ENCODE measurements at places on chromosomes 12 and 14.

DNA sequence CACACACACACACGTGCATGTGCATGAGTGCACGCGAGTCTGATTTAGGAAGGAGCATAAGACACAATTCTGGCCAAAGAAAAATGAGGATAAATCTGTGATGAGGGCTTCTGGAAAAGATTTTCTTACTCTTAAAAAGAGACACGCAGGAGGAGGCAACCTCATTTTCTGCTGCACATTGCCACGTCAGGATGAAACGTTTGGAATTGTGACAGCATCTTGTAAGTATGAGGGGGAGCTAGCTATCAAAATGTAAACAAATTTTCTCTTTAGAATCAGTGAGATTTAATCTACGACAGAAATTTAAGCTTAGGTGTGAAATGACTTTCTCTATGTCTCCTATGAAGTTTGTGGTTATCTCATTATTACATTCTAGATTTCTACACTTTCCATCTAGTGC, 31.1 kb upstream of the NUBPL start:
- no peak for DNase-seq

DNA sequence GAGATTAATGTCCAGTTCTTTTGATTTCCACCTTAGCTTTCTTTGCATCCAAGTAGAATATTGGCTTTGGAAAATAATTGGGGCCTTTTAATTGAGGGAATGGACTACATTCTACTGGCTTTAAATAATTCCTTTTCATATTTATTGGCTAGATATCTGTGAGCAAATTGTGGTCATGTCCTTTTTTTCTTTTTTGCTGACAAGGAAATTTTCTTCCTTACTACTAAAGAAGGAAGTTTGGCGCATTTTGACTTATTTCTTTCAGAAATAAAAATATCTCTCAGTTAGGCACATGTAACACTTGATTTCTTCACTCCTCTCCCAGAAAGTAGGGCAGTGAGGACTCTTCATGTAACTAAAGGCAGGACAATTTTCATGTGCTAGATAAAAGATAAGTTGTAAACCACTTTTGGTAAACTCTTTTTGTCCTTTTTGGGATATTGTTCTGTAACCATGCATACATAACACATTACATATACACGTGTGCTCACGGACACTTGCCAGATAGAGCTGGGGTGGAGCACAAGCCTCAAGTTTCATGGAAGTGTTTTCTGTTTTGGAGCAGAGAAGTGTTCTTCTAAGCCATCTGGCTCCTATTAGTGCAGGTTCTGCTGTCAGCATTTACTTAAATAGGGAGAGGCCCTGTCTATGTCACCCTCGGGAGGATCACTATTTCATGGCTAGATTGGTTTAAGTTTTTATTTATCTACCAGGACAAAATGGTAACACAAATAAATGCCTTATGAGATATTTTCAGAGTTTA, 85.1 kb upstream of the LRIG3 start:
- no peak for DNase-seq

GRCh38 chr12:108846290-108846701, 11.1 kb downstream of the SSH1 start:
- no peak for DNase-seq

DNA sequence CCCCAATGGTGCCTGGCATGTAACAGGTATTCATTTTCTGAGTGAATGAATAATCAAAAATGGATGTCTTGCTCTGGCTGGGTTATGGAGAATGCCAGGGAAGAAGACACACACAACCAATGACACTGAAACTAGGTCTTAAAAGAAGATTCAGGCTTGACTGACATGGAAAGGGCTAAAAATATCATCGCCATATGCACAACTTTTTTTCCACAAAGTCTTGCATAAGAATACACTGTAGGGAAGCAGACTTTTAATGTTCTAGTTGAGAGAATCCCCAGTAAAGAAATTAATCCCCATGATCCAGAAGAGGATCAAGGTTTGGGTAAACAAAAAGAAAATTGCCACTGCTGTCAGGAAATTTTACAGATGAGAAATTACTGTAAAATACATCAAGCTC, 116.4 kb downstream of the SLC2A13 start:
- DNase-seq, result no peak

DNA sequence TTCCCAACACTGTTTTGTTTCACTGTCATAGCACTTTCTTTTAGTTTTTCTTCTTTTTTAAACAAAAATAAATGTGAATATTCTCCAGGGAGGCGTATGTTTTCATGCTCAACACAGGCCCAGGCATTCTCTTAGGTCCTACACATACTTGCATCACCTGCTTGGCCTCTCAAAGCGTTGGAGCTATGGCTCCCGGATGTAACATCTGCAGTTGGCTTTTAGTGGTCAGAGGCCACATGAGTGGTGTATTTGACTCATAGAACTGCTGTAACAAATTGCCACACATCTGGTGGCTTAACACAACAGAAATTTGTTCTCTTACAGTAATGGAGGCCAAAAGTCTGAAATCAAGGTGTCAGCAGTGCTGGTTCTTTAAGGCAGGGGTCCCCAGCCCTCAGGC, 44.6 kb upstream of the VRK1 start:
- no peak for DNase-seq

GRCh38 chr12:54016478-54016964, 7.7 kb downstream of the HOXC8 start:
- DNase-seq, result no peak

GRCh38 chr14:22650046-22650739, 6.0 kb upstream of the OR6J1 start:
- no peak for DNase-seq

DNA sequence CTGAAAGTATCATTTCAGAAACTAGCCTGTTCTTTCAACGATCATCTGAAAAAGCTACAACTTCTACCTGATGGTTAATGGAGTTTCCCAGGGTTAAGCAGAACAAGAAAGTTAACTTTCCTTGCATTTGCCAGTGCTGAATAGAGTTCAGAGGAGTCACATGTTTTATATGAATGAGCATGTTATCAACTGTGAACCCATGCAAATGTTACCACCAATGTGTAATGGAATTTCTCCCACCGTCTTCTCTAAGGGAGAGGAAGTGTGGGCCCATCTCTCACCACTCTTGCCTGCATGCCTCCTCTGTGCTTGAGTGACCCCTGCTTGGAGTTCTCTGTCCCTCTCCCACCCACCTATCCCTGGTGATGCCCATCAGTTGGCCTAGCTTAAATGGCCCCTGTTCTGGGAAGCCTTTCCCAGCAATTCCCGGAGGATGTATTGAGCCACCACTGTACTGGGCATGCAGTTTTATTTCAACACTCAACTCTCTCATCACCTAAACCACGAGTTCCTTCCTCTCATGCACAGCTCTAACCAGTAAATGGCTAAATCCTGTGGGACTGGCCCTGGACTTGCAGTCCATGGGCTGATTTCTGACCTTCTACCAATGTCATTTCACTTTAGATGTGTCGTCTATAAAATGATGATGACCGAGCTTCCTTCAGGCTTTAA, 159.8 kb downstream of the RPAP3 start:
- DNase-seq, result no peak

DNA sequence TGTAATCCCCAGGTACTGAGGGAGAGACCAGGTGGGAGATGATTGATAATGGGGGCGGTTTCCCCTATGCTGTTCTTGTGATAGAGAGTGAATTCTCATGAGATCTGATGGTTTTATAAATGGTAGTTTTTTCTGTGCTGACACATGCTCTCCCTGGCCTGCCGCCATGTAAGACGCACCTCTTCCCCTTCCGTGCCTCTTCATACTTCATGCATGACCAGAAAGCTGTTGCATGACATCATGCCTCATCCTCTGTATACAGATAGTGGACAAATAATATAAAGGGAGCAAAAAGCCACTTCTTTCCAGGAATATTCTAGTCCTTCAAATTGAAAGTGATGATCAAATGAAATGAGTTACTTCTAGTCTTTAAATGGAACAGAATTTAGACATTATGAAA, 47.3 kb upstream of the LRIG3 start:
- DNase-seq, result no peak

GRCh38 chr14:69430306-69430939, 31.9 kb downstream of the SLC39A9 start:
- DNase-seq, result no peak

DNA sequence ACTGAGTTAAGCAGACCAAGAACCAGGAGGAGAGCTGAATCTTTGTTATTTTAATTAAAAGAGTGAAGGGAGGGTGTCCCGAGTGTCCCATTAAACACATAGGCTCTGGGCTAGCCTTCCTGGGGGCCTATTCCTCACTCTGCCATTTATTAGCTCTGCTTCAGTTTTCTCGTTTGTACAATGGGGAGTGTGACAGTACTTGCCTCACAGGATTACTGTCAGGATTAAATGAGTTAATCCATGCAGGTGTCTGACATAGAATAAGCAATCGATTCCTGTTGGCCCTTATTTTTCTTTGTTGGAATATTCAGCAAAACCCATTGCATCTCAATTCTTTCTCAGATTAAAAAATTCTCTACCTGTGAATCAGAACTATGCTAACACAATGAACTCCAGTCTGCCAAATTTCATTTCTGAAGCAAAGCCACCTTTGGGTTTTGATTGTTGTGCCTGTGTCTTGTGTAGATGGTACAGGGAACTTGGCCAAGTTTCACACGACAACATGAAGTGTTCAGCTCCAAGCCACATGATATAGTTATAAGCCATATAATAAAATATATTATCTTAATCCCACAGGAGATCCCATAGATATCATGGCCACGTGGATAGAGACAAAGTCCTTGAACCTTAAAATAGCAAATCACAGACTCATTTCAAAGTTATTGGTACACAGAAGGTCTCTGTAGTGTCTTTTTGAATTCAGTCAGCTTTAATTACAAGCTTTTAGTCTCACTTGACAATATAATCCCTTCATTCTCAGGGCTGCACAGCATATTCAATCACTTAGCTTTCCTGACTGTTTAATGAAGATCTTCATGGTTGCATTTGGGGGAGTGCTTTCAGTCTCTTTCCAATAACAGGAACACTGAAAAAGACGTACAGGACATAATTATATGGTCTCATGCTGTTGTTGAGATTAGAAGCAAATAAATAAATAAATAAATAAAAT, 34.4 kb upstream of the CRY1 start:
- DNase-seq, result no peak

- peak; percentile 6 for DNase-seq
Observed at GRCh38 chr12:94244165-94245133, 96.1 kb downstream of the PLXNC1 start.

- DNase-seq, result no peak
Observed at GRCh38 chr12:2645460-2645859, 149.3 kb upstream of the FKBP4 start.

GRCh38 chr12:12278899-12279298, 12.1 kb upstream of the LRP6 start:
- DNase-seq, result no peak

DNA sequence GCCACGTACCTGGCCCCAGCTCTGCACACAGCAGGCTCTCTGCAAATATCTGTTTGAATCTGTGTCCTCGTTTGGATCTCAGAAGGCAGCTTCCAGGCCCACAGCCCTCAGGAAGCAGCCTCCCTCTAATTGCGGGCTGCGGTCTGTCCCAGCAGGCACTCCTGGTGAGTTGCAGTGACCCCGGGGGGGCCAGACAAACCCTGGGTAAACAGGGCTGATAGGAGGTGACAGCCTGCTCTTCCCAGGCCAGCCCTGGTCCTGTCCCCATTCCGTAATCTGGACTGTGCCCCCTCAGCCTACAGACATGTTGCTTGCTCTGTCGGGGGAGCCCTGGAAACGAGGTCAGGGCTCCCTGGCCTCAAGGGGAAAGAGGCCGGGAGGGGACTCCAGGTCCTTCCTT, 2.0 kb downstream of the FOXN4 start:
- DNase-seq, result no peak

GRCh38 chr12:12415886-12416285, 59.0 kb downstream of the BORCS5 start:
- no peak for DNase-seq

DNA sequence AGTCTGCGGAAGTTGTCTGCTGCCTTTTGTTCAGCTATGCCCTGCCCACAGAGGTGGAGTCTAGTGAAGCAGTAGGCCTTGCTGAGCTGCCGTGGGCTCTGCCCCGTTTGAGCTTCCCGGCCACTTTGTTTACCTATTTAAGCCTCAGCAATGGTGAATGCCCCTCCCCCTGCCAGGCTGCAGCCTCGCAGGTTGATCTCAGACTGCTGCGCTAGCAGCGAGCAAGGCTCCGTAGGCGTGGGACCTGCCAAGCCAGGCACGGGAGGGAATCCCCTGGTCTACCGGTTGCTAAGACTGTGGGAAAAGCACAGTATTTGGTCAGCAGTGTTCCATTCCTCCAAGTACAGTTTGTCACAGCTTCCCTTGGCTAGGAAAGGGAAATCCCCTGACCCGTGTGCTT, 143.6 kb downstream of the DYRK2 start:
- DNase-seq, result no peak

GRCh38 chr12:64706857-64707256, 52.3 kb downstream of the GNS start:
- no peak for DNase-seq

GRCh38 chr14:95675486-95675885, 10.7 kb upstream of the TCL1B start:
- no peak for DNase-seq

DNA sequence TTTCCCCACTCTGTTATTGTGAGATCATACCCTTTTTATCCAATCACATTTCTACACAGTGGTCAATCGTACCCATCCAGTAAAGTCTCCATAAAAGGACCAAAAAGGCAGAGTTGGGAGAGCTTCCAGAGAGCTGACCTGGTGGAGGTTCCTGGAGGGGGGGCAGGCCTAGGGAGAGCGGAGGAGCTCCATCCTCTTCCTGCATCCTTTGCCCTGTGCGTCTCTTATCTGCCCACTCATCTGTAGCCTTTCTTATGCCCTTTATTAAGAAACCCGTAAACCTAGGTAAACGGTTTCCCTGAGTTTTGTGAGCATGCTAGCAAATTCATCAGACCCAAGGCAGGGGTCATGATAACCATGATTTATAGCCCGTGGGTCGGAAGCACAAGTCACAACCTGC, 26.2 kb downstream of the EVL start:
- DNase-seq, result no peak

- DNase-seq, result peak; percentile 28
Observed at GRCh38 chr12:89709995-89710872, 1.6 kb upstream of the ATP2B1 start.

GRCh38 chr12:44709166-44709565, 166.9 kb downstream of the NELL2 start:
- DNase-seq, result no peak

GRCh38 chr12:130818635-130819576, 20.1 kb downstream of the STX2 start:
- peak; percentile 69 for DNase-seq

GRCh38 chr12:12221560-12221959, 45.3 kb downstream of the LRP6 start:
- no peak for DNase-seq

GRCh38 chr14:61564618-61565091, 130.7 kb upstream of the HIF1A start:
- no peak for DNase-seq

DNA sequence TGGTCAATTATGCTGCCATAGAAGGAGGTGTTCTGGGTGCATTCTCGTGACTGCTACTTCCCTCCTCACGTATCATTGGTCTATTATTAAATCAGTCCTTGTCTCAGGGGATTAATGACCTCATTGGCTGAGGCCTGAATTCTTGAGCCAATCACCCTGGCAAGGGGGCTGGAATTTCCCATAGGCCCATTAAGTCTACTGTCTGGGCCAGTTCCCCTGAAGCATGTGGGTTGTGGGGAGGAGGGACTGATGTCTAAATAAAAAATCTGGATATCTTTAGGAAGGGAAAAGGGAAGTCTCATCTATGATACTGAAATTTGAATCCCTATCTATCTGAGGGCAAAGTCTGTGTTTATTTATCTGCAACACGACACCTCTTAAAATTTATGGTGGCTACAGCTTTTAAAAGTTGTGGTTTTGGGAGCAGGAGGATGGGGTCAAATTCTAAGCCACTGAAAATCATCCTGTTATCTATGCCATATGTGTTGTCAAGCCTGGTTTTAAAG, 71.9 kb downstream of the DYRK2 start:
- DNase-seq, result no peak

Data from activated T-cell treated with anti-CD3 and anti-CD28 coated beads for 1 hour (primary cell).